ENCODE measurements at places on chromosomes 2 and 18.

- DNase-seq: no peak
Measured at GRCh38 chr2:99811544-99811943, 321.7 kb upstream of the REV1 start.

- DNase-seq: no peak
Measured at GRCh38 chr2:65326276-65326675, 98.6 kb downstream of the ACTR2 start.

GRCh38 chr2:72367530-72368225 lies 220.0 kb upstream of the CYP26B1 start:
- peak; percentile 29 for DNase-seq

DNA sequence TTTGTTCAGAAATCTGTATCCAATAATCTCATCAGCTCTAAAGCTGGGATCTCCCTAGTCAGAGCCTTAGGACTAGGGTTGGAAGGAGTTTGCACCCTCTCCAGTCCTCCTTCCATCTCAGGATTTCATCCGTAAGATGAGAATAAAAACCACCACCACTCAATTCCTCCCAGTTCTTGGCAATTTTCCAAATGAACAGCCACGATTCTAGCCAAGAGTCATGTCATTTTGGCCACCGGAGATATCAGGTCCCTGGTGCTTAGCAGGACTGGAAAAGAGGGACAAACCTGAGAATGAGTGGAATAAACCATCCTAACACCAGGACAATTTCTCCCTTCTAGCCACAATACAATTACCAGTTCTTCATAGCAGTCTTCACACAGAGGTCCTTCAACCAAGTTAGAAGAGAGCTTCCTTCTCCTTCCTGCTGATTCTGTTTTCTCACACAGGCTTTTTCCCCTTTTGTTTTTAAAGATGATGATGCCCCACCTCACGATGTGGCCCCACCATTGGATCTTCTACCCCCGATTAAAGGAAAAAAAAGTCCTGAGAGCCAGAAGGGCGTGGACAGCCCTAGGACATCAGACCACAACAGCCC lies 36.2 kb downstream of the KIAA2012 start:
- no peak for DNase-seq

DNA sequence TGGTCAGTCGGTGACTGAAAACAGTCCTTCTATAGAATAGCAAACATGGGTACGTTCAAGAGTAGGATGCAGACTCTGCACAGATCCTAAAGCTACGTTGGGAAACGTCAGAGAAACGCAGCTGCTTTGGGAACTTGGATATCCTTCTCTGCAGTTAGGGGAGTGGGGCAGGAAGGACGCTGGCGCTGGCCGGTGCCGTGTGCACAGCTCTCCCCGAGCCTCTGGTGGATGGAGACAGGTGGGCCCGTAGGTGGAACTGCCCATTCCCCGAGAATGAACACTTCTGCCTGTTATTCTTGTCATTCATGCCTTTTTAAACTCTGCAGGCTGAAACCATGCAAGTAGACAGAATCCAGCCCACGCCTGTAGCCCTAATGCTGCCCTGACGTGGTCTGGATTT lies 91.7 kb upstream of the MBOAT2 start:
- no peak for DNase-seq

DNA sequence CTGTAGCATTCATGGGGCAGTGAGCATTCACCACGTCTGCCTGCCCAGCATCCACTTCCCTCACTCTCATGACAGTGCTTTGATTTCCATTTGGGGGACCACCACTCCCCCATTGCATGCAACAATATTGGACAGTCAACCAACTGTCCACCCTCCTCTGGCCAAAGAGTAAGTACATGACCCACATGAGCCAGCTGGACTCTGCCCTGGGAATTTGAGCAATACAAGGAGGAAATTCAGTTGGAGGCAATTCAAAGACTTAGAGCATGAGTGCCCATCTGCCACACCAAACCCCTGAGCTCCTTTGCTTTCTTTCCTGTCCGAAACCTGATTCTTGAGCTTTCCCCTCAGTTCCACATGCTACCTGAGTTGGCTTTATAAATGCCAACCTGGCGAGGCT lies 41.7 kb upstream of the PNO1 start:
- DNase-seq: no peak

DNA sequence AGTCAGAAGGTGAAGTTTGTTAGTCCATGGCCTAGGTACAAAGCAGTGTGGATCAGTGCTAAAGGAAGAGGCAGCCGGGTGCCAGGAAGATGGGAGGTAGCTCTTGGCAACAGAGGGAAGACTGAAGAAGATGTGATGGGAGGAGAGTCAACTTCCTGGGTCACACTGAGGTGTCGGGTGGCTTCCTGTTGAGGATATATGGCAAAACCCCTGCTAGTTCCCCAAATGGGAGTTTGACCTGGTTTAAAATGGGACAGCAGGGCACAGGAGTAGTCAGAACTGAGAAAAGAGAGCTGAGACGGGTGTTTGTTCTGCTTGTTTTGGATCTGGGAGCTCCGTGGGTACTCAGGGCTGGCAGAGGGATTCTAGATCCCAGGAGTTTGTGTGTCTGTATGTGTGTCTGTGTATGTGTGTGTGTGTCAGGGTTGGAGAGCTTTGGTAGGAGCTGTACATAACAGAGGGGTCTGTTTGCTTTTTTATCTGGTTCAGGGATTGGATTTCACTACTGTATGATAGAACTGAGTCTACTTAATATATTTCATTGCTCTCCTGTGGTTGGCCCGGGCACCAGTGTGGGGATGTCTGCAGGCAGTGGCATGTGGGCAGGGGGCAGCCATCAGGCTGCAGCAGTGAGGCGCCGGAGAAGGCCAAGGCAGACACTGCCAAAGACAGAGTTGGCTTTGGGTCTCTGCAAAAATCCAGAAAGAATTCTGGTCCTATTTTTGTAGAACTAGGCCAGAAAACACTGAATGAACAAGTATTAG lies 17.1 kb downstream of the MXD1 start:
- no peak for DNase-seq

- no peak for DNase-seq
Measured at GRCh38 chr2:226639550-226639949, 160.1 kb downstream of the IRS1 start.

DNA sequence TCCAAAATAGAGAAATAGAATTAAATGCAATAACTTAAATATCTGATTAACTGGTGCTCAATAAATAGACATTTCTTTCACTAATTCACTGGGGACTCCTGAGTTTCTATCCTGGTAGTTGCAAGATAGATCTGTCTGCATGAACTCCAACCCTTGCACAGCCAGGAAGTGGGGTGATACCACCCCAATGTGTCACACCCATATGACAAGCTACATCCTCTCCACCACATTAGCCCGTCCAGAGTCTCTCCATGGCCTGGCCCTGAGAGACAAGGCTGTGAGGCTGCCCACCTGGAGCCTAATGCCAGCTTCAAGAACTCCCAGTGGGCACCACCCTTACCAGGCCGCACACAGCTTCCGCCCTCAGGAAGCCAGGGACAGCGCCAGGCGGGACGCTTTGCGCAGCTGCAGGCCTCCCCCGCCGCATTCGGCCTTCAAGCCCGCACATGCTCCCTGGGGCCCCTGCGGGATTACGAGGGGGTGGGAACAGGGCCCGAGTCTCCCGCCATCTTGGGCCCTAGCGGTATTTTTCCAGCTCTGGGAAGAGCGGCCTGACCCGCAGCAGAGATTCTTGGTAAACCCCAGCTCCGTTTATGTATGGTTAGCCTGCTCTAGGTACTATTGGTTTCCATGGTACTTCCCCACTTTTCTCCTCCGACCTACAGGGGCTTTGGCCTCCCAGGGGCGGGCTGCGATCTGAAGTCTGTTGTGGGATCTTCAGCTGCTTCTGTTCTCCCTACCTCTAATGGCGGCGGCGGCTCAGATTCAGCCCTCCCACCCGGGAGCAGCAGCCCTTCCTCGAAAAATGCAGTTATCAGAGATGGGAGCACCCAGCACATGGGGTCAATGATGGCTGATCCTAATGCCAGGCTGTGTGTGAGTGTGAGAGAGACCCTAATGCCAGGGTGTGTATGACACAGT lies at the start of gene TDRD15:
Gene TDRD15, plus strand, starts transcription at position 496 of the 921 bp plus-strand sequence. CDS start 13,500 bp downstream, outside the sequence.
- no peak for DNase-seq

- no peak for DNase-seq
Measured at GRCh38 chr2:190973726-190974628, 40.0 kb downstream of the STAT1 start.

GRCh38 chr2:236577481-236578410 lies 8.1 kb downstream of the ACKR3 start:
- no peak for DNase-seq

DNA sequence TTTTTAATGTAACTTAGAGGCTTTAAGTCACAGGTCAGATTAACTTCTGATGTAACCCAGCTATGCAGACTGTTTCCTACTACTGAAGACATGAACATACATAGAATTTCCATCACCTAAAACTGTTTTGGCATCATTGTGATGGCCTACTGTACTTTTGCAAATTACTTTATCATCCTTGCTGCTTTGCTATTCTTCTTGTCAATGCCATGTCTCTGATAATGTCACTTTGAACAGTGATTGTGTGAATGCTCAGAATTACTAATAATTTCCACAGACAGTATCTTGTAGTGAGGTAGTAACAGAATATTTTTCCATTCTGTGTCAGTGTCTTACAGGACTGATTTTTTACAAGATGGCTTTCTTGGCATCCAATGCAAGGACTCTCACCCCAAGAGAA lies 663.5 kb downstream of the DPP10 start:
- no peak for DNase-seq

GRCh38 chr2:168685600-168686451 lies 116.6 kb upstream of the NOSTRIN start:
- no peak for DNase-seq

DNA sequence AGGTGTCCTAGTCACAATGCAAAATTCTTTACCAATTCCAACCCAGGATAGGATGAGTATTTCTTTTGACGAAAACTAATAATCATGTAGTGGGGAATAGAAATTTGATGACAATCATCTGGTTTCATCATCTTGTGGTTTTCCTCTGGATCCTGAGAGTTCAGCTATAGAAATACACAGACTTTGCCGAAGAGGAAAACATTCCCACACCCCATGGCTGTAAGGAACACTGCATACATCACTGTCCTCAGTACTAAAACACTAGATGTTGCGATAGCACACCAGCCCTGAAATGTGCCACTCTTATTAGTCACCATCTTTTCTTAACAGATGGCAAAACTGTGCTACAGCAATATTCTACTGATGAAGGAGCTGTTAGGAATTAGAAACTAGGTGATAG lies 29.4 kb downstream of the CERKL start:
- DNase-seq: no peak

- no peak for DNase-seq
Measured at GRCh38 chr2:41879235-41879916, 168.4 kb upstream of the PKDCC start.

- no peak for DNase-seq
Measured at GRCh38 chr2:95374921-95375471, 27.5 kb upstream of the FAHD2A start.

GRCh38 chr2:100630473-100630977 lies 67.7 kb downstream of the PDCL3 start:
- no peak for DNase-seq

GRCh38 chr2:102386004-102386403 lies 30.4 kb downstream of the IL18R1 start:
- no peak for DNase-seq

- DNase-seq: peak; percentile 51
Measured at GRCh38 chr18:34977838-34978532, 63.2 kb upstream of the MAPRE2 start.

- no peak for DNase-seq
Measured at GRCh38 chr18:64444819-64445218, 295.9 kb upstream of the LINC00305 start.

DNA sequence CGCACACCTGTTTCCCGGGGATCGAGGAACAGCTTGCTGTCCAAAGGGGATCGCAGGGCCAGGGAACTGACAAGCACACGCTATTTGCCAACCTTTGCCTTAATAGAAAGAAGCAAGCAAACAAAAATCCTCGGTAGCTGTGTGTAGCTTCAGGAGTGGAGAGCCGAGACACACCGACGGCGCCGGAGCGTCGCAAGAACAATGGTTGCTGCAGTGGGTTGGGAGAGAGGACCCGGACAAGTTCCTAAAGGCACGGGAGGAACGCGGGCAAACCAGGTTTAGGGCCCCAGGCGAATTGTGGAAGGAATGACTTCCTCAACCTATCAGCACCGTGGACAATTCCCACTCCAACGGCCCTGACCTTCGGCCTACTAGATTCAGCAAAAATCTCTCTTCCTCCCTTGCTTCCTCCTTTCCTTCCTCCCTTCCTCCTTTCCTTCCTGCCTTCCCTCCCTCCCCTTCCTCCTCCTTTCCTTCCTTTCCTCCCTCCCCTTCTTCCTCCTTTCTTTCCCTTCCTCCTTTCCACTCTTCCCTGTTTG lies 4.9 kb upstream of the NEUROD1 start:
- DNase-seq: no peak

DNA sequence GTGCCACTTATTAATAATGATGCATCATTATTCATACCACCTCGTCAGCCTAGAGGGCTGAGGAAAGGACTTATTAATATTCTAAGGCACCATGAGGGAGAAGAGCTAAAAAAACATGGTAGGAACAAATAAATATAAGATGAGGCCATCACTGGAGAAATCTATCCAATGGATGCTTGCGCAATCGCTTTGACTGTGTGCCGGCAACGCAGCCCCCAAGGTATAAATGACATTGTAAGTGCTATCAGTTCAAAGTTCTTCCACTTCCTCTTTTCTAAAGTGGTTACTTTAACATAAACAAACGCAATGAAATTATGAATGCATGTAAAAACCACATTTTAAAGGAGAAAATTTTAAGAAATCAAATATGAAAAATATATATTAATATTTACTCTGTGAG lies 164.6 kb downstream of the EIPR1 start:
- DNase-seq: no peak

GRCh38 chr18:77851802-77852201 lies 602.2 kb downstream of the GALR1 start:
- DNase-seq: no peak

DNA sequence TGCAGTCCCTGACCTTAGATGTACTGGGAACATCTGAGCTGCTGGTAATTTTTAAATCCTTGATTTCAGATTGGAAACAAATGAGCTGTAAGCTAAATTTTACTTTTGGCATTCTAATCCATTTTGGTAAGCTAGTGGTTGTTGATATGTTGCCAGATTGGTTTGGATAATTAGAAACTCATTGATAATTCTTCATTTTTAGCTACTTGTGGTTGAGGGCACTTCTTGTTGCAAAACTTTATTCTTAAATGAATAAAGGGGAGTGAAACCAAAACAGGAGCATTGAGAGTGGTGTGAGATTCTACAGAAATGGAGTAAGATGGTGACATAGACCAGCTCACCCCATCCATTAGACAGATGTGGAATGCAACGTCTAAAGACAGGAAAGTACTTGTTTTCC lies 64.5 kb downstream of the ITGB1BP1 start:
- no peak for DNase-seq

DNA sequence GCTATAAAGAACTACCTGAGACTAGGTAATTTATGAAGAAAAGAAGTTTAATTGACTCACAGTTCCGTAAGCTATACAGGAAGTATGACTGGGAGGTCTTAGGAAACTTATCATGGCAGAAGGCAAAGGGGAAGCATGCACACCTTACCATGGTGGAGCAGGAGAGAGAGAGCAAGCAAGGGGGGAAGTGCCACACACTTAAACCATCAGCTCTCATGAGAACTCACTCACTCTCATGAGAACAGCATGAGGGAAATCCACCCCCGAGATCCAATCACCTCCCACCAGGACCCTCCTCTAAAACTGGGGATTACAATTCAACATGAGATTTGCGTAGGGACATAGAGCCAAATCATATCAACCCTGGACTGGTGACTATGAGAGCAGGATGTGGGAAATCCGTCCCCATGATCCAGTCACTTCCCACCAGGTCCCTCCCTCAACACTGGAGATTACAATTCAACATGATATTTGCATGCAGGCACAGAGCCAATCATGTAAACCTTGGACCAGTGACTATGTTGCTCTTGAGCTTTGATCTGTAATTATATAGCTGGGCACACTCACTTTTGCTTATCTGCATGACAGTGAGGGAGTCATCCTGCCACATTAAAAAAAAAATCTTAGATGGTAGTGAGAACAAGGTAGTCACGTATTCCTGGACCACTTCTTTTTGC lies 12.9 kb downstream of the ADAM23 start:
- no peak for DNase-seq

All from D341Med (cell line).